ENCODE measurements at places on chromosomes 12 and 14.
A peak's percentile ranks its signal among the peaks of the same experiment; 100 is the strongest.

- no peak for DNase-seq
Observed at GRCh38 chr12:44076871-44077270, 241.0 kb downstream of the TMEM117 start.

DNA sequence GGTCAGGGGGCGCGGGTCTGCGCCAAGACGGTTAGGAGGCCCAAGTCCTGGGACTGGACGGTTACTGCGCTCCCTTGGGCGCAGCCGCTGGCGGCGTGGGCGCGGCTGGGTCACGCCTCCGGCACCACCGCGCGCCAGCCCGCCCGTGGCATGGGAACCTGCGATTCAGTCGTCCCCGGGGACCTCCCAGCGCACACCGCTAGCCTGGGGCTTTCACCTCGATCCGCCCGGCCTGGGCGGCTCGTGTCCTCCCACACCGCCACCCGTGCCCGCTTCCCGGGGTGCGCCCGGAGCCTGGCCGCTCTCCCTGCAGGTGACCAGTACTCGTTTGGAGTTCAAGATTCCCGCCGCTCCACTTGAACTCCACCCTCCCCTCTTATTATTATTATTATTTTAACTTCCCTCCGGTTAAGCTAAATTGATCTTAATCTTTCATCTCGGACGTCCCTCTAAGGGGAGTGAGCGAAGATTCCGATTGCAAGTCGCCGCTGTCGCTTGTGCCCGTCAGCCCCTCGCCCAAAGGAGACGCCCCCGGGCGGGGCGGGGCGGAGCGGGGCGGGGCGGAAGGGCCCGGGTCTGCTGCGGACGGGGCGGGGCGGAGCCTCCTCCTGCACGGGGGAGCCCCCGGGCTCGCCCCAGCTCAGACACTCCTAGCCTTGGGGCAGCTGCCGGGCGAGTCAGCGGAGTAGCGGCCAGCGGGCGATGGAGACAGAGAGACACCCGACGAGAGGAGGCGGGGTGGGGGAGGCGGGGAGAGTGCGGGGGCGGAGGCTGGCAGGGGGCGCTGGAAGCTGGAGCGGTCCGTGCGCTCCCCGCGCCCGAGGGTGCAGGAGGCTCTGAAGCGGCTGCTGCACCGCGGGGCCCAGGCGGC, at the start of gene KCNMB4:
Gene KCNMB4, plus strand, starts transcription at position 643 of the 871 bp plus-strand sequence. CDS start 445 bp downstream, outside the sequence.
- peak; percentile 18 for DNase-seq

DNA sequence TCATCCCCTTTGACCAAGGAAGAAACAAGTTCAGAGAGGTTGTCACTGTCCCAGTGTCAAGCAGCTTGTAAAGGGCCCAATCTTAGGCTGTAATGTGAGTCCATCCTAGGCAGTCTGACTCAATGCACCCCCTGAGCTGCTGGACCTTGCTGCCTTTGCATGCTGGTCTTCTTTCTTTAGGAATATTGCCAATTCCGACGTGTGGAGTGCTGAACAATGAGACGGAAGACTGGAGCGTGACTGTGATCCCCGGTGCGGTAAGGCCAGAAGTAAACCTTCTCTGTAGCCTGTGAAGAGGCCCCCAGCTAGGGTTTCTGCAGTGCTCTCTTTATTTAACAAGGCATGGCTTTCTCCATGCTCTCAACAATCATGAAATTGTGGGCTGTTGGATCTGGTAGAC, 963 bp downstream of the TCTN2 start:
- no peak for DNase-seq

DNA sequence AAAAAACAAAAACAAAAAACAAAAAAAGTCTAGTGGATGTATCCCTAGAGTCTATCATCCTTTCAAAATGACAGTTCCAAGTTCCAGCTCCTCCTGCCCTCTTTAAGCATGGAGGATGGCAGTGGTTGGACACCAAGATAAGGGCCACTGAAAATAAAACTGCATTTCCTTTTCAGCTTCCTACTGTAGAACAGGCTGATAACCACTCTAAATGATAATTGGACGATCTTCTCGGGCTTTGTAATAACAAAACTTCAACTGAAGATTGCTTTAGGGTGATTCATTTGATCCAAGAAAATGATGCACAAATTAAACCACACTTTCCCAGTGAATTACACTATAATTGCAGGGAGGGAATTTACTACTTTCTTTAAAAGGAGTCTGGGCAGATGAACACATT, 42.2 kb upstream of the CRACR2A start:
- DNase-seq: no peak

DNA sequence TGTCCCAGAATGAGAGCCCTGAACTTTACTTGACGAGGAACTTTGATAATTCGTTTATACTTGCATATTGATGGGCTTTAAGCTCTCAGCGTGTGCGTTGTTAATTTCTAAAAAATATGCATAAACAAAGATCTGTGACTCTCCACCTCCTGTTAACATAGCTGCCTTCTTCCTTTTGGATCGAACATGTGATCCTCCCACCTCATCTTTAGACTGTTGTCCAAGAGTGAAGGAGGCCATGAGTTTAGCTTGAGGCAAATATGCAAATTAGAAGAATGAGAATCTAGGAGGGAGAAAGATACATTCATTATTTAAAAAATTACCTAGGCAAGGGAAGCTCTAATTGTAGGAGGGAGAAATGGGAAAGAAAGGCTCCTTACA, 617 bp downstream of the TTC8 start:
- DNase-seq: no peak

- DNase-seq: no peak
Observed at GRCh38 chr14:91315844-91316267, 71.4 kb upstream of the GPR68 start.

- DNase-seq: no peak
Observed at GRCh38 chr14:77219591-77219990, 38.0 kb downstream of the TMEM63C start.

DNA sequence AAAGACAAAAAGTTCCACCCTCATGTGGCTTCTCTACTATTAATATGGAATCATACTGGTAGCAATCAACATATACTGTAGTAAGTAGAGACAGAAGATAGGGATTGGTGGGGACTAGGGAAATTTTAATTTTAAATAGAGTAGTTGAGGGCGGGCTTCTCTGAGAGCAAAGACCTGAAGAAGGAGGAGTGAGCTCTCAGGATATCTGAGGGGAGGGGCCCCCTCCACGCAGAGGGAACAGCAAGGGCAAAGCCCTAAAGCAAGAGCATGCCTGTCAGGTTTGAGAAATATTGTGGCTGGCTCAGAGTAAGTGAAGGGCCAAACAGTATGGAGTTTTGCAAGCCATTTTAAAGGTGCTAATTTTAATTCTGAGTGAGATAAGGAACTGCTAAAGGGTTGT, 64.3 kb downstream of the PCNX1 start:
- no peak for DNase-seq

DNA sequence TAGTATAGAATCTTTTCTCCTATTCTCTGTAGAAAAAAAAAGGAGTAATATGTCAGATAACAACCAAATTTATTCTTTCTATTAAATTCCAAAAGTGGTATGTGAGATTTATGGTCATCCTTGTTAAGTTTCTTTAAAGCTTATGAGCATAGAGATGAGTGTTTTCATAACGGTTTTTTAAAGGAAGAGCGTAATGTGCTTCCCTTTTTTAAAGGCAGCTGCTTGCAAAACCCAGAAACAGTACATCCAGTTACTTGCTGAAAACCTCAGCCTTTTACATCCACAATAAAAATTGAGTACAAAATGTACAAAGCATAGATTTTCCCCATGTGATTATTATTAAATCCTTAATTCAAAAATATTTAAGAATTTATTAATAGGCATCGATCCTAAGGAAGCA, 53.6 kb upstream of the CD163 start:
- no peak for DNase-seq

DNA sequence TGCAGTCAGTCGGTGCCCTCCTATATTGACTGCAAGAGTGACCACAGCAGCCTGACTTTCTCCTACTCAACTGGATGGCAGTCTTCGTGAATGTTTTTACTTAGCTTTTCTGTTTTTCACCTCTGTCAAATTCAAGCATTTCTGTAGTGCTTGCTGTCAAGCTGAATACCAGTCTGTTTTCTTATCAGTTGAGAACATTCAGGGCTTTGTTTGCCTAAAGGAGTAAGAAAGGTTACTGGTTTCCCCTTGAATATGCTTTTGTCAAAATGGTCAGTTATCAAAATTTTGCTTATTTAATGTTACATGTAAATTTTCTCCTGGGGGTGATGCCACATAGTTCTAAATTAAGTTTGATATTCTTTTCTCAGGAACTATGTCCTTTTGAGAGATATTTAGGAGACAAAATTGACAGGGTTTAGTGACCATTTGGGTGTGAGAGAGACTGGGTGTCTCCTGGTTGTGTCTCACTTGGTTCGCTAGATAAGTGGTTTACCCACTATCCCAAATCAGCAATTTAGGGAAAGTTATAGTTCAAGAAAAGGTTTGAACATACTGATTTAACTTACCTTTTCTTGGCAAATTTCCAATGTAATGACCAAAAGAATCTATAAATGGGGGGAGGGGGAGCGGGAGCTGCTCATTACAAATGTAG, 366.3 kb downstream of the TMTC2 start:
- no peak for DNase-seq

- no peak for DNase-seq
Observed at GRCh38 chr12:79648881-79649280, 41.9 kb downstream of the PAWR start.

GRCh38 chr12:108198043-108198442, 69.0 kb downstream of the WSCD2 start:
- DNase-seq: no peak

GRCh38 chr12:21521541-21521940, 4.6 kb upstream of the SPX start:
- no peak for DNase-seq

- peak; percentile 22 for DNase-seq
Observed at GRCh38 chr14:92397150-92397952, 74.4 kb downstream of the SLC24A4 start.

DNA sequence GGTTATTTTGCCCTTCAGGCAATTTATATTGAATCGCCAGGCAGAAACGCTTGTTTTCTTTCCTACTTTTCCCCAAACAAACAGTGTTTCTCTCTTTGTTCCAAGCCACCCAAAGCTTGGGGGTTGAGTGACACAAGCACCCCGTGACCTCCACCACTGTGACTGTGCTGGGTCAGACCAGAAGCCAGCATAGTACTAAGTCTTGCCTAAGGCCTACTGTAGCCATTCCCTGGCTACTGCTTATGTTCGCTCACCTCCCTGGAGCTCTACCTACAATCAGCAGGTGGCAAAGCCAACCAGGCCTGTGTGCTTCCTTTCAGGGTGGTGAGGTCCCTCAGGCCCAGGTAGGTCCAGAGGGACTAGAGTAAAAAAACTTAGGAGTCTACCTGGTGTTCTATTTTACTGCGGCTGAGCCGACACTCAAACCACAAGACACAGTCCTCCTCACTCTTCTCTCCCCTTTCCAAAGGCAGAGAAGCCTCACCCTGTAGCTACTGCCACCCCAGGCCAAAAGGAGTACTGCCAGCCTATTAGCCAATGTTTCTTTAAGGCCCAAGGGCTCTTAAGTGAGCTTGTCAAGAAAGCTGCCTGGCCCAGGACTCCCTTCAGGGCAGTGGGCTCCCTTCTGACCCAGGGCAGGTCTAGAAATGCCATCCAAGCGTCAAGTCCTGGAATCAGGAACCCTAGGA, 411.8 kb upstream of the MIS18BP1 start:
- DNase-seq: no peak

- DNase-seq: no peak
Observed at GRCh38 chr12:12917517-12917916, 26.2 kb downstream of the GPRC5A start.

GRCh38 chr12:4011597-4011996, 138.4 kb upstream of the PARP11 start:
- DNase-seq: no peak

DNA sequence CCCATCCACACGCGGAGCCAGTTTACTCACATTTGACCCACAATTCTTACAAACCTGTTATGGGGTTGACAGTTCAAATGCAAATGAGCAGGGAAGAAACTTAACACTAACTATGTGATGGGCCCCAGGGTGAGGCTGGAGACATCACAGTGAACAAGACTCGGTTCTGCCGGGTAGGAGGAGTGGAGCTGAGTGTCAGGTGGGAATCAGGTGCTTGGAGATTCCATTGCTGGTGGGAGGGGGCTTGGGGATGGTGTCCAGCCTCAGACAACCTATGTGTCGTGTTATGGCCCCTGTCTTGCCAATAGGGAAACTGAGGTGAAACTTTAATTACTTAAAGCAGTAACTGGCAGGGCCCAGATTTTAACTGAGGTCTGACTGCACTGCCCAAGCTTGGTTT, 41.9 kb downstream of the BEGAIN start:
- DNase-seq: no peak

DNA sequence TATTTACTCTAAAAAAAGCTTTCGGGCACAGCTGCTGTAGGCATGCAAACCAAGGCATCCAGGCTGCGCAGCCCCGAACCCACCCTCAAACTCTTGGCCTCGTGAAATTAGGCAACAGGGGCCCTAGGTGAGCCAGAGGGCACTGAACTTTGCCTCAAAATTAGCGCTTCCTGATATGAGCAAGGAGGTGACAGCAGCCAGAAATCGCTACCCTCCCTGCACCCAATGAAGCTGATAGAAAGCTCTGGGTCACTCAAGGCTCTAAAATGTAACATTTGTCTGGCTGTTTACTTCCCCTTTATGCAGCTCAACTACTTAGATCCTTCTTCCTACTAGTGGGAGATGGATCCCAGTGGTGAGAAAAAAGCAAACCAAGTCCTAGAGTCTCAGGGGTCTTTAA, 61.8 kb downstream of the PITPNM2 start:
- no peak for DNase-seq

DNA sequence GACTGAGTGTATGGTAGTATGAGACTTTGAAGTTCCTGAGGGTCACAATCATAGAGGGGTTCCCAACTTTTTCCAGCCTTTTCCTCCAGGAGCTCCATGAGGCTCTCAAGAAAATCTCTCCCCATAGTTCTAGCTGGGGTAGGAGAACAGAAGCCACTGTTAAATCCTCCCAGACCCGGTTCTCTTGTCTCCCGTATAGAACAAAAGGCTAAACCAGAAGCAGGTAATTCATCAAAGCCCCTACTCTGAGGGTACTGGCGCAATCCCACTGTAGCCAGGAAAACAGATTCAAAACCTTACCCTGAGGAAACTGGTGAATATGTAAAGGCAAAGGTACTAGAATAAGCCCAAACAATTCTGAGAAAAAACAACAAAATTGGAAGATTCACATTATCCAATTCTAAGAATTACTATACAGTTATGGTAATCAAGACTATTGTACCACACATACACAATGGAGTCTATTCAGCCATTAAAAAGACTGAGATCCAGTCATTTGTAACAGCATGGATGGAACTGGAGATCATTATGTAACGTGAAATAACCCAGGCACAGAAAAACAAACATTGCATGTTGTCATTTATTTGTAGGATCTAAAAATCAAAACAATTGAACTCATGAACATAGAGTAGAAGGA, 20.5 kb downstream of the OR8S1 start:
- DNase-seq: no peak

GRCh38 chr14:102873131-102873530, 49.3 kb upstream of the AMN start:
- DNase-seq: no peak

DNA sequence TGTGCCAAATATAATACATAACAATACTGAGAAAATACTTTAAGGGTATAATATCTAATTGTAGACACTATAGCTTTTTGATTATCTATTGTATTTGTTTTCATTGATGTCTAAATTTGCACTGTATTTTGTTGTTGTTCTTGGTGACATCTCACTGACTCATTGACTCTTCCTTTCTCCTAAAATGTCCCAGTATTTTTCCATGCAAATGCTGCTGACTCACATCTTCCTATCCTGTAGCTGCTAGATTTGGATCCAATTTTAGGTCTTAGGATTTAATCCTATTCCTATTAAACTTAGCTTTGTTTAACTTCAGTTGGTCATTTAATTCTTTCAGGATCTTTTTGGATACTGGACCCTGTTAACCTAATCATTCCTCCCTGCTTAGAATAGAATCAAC, 148.5 kb downstream of the TMTC2 start:
- DNase-seq: no peak
